Spinal cord (tissue), 10 donors: ENCODE measurements at places on chromosomes 4 and X.

DNA sequence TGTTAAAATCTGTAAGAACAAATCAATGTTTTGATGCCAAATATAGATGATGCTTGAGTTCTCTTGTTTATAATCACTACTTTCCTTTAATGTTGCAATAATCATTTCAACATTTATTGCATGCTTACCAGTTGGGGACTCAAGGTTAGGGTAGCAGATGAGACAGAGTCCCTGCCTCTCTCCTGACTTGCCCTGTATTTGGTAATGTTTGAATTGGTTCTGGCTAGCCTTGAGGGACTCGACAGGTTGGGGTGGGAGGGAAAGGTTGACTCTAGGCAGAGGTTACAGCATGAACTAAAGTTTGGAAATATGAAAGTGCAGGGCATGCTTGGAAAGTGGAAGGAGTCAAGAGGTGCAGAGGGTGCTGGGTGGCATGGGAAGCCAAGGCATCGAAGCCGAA is 2.0 kb downstream of the SEC24B start:
- no peak for DNase-seq

- DNase-seq: peak; percentile 7
These were observed 193.8 kb upstream of the CXorf51B start for GRCh38 chrX:146615628-146616348.

DNA sequence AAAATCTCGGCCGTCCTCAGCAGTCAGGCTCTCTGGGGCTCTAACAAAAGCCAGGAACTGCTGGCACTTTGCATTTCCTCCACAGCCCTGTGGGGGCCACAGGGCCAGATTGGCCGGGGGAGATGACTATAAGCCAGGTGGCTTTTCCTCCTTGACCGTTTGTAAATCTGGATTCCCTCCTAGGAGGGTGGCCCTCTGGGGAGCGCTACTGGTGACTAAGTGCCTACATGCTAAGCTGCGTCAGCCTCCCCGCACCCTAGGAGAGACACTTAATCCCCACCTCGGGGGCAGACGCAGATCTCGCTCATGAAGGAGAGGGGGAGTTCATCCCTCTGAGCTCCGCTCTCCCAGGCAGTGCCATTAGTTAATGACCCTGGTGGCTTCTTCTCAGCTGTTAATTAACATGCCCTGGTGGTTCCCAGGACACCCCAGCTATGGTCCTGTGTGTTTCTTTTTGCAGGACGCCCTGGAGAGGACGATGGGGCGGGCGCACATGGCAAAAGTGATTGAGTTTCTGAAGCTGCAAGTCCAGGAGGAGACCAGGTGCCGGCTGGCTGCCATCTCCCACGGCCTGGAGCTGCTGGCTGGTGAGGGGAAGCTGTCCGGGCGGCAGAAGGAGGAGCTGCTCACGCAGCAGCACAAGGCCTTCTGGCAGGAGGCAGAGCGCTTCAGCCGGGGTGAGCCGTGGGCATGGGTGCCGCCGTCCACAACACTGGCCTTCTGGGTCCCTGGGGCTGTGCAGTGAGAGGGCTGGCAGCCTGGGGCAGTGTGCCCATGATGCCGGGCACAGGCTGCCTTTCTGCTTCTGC is 41.6 kb downstream of the EVC start:
- no peak for DNase-seq

- DNase-seq: peak; percentile 44
These were observed 59.2 kb upstream of the ZC4H2 start for GRCh38 chrX:65035446-65035770.

DNA sequence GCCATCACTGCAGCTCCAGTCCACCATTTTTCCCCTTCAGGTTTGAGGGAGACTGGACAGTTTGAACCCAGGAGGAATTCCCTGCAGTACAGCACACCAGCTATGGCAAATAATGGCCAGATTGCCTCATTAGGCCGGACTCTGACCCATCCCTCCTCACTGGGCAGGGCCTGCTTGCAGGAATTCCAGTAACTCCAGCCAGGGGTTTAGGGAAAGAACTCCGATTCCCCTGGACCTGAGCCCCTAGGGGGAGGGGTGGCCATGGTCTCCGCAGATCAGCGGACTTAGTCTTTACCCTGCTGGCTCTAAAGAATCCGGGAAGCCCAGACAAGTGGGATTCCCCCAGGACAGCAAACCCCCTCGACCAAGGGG is 342.8 kb downstream of the DMD start:
- DNase-seq: no peak

DNA sequence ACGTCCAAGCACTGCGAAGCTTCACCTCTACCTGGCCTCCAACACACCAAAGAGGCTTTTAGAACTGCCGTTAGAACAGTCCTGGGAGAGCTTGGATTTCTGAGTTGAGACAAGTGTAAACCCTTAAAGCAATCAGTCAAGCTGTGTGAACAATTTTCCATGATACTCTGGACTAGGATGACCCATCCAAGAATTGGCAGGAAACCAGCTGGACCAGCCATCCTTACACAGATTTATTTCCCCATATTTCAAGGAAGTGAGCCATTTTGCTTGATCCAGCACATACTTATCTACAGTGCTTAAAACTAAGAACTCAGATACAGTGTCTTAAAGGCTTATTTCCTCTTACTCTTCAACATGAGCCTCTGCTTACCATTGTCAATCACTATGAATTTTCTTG is 340.7 kb upstream of the HS3ST1 start:
- peak; percentile 42 for DNase-seq

DNA sequence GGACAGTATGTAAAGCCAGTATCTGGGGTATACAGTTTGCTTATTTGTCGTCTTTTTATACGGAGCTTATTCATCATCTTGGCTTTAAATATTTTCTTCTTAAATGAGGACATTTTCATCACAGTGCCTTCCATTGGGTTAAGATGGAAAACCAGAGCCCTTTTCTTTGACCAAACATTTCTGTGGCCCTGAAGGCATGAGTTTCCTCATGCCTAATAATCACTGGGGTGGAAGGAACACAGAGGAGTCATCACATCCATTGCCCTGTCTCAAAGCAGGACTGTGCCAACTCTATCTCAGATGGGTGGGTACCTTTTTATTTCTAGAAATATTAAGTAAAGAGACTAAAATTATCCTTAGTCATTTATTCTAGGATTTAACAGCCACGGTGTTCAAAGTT is 40.0 kb downstream of the CHRDL1 start:
- DNase-seq: no peak

DNA sequence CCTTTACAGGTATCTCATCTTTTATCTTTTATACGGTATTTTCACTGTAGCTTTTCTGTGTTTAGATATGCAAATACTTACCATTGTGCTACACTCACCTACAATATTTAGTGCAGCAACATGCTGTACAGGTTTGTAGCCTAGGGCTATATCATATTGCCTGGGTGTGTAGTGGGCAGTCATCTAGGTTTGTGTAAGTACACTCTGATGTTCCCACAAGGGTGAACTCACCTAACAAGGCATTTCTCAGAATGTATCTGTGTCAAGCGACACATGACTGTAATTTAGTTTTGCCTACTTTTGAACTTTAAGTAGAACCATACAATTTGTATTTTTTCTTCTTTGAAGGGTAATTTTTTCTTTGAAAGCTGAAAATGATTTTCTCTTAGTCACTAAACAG is 54.2 kb upstream of the SLC10A4 start:
- no peak for DNase-seq

GRCh38 chrX:37455381-37455780 is 106.2 kb downstream of the PRRG1 start:
- no peak for DNase-seq

- DNase-seq: no peak
These were observed 2.6 kb upstream of the DTHD1 start for GRCh38 chr4:36278789-36279188.

- DNase-seq: no peak
These were observed 617 bp upstream of the MRFAP1L1 start for GRCh38 chr4:6710282-6710681.

DNA sequence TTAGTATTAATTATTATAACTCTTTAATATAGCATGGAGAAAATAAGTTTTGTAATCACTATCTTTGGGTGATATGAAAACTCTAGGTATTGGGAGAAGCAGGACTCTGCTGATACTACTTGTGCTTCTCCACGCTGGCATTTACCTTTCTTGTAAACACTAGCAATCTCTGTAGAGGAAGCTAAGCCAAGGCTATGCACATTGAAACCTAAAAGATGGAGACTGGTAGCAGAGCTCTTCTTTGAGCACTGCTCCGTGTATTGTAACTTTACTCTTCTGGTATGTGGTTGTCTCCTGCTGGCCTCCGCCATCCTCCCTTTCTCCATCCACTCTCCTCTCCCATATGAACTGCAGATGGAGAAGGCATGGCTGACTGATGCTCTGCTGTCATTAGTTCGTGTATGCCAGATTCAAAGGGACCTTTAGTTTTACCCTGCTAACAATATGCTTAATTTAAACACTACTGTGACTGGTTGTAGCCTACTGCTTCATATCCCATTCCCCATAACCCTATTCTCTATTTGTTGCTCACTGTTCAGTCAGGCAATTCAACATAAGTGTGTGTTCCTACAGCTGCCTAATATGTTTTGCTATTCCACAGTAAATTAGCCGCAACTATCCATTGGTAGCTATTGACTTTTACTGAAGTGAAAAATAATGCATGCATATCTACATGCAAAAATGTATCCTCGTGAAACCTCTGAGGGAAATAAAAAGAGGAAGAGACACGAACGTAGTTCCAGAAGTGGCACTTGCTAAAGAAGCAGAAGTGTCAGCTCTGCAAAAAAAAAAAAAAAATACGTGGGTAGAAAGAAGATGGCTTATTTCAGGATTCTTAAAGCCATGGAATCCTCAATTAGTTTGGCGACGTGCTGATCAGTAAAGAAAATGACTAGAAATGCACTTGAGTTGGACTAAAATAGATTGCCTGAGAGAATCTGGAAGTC is 55.6 kb upstream of the CCSER1 start:
- DNase-seq: no peak
